ENCODE measurements at places on chromosomes 3 and 15.

DNA sequence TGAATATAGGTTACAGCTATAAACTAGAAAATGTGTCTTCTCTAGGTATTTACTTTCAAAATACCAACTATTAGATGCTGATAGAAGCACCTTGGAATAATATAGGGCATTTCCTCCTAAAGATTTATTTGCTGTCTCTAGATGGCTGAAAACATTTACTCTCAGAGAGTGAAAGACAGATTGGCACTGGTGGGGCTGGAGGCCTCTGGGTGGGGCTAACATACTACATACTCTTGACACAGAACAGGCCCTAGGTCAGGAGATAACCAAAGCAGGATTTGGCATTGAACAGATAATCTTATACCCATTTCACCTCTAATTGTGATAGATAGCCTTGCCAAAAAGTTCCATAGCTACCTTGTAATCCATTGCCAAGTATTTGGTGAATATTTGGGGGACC lies 253.3 kb upstream of the TBC1D5 start:
- no peak for DNase-seq

DNA sequence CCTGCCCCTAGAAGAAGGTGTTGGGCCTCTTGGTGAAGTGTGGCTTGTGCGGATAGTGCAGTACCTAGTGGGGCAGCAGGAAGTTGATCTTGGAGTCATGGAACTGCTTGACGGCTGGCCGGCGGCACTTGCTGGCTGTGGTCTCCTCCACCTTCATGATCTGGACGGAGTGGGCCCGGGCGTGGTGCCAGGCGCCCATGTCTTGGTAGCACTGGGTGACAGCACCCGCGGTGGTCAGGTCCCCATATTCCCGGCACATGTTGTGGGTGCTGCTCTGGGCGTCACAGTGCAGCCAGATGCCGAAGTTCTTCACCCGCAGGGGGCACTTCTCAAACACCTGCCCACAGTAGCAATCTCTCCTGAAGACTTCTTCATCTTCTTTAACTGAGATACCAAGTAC lies 30.7 kb downstream of the EXOG start:
- no peak for DNase-seq

GRCh38 chr3:15556512-15556911 lies 35.0 kb upstream of the COLQ start:
- no peak for DNase-seq

DNA sequence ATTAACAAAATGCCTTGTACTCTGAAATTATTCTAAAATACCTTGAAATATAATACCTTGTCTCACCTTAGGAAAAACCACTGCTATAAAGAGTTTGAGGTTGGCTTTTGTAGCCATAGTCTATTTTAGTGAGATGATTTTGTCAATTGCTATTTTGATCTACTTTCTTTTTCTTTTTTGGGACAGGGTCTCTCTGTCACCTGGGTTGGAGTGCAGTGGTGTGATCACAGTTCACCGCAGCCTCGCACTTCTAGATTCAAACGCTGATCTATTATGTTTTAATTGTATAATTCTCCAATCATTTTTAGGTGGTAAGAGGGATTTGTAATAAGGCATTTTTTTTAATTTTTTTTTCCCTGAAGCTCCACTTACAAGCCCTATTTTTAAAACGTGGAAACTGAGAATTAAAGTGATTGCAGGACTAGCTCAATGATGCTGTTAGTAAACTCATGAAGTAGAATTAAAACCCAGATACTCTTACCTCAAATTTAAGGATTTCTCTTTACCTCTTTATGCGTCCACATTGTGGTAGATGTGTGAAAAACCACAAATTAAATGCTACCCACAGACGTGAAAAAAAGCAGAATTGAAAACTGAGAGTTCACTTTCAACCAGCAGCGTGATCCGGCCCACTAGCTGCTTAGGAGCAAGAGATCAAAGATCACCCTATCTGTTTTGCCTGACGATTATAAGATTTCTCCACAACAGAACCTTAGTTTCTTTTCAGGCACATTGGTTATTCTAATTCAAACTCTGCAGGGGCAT lies 384.2 kb downstream of the CGGBP1 start:
- no peak for DNase-seq

DNA sequence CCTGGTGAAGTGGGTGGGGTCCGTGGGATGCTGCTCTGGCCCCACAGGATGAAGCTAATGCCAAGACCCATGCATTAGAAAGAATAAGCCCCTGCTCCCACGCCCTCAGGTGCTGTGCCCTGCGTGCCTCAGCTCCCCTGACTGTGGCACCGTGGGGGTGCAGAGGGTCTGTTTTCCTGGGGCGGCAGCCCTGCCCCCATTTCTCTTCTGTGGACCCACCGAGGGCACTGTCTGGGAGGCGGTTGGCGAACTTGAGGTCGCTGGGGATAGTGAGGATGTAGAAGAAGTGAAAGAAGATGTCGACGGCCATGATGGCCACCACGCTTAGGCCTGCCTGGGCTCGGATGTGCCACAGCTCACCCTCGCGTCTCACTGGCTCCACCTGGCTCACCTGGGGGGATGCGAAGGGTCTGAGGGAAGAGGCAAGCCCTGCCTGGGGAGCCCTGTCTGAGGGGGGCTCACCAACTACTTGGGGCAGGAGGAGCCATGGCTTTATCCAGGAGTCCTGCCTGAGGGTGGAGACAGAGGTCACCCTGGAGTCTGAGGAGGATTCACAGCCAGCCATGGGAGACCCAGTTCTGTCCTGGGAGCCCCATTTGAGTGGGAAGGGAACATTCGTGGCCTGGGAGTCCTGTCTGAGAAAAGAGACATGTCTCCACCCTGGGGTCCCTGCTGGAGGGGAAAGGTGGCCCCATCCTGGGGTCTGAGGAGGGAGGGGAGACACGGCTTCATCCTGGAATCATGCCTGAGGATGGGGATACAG lies 5.1 kb downstream of the HHATL start:
- no peak for DNase-seq

- no peak for DNase-seq
Observed at GRCh38 chr3:29284497-29284896, 3.6 kb downstream of the RBMS3 start.

GRCh38 chr3:52245322-52246263 lies at the start of gene PPM1M:
Gene PPM1M, plus strand, starts transcription at chr3:52245759. Its CDS starts 66 bp downstream, at chr3:52245825.
- DNase-seq = no peak

GRCh38 chr3:111070772-111071256 lies 802 bp upstream of the NECTIN3 start:
- no peak for DNase-seq

DNA sequence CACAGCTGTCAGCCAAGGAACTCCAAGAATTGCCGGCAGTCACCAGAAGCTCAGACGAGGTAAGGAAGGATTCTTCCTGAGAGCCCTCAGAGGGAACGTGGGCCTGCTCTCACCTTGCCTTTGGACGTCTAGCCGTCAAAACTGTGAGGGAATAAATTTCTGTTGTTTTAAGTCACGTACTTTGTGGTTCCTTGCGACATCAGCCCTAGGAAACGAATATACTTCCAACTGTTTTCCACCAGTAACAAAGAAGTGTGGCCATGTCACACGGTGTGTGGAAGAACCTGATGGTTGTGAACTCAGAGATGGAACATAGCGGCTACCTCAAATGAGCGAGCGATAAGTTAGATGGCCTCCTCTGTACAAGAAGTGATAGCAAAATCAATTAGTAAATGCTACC lies 41.0 kb upstream of the B3GNT5 start:
- DNase-seq = no peak

- DNase-seq = no peak
Observed at GRCh38 chr3:113211330-113212149, at the start of gene BOC. Gene BOC, plus strand, starts transcription at chr3:113211557. Its CDS starts 38,246 bp downstream, at chr3:113249803.

DNA sequence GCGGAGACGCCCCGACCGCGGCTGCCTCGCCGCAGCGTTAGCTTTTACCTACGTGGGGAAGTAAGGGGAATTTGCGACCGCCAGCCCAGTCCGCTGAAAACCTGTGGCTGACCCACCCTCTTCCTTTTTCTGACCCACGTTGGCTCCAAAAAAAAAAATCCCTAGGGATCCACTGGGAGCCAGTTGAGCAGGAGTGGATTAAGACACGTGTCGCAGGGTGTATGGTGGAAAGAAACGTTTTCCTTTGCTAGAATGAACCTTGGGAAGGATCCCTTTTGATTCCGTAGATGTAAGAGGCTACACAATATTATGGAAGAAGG lies 575 bp upstream of the PCYT1A start:
- DNase-seq = no peak

DNA sequence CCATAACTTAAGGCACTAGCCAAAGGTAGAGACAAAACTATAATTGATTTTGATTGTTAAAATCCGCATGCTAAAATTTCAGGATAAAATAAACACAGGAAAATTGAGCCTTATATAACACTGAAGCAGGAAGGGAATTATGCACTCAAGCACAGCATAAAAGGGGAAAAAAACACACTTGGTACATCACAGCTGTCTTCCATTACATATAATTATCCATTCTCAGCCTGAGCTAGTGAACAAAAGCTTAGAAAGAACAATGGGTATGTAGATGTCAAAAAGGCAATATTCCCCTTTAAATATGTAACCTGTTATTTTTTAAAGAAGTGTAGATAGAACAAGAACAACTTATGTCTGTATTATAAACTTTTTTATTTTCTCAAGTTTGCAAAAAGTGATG lies 899.2 kb downstream of the ROBO1 start:
- no peak for DNase-seq

DNA sequence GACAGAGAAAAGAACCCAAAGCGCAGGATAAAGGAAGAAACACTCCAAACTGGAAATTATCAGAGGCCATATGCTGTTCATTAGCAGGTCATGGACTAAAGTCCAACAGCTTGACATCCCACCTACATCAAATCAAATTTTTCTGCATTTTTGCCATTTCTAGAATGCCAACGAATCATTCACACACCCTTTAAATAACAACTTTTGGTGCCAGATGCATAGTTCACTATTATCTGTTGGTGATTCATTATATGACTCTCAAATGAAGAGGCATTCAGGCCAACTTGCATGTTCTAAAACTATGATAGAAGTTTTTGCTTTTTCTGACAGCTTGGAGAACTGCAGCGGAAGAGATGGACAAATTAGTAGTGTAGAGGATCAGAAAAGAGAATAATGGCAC lies 529.8 kb upstream of the NAALADL2 start:
- no peak for DNase-seq

DNA sequence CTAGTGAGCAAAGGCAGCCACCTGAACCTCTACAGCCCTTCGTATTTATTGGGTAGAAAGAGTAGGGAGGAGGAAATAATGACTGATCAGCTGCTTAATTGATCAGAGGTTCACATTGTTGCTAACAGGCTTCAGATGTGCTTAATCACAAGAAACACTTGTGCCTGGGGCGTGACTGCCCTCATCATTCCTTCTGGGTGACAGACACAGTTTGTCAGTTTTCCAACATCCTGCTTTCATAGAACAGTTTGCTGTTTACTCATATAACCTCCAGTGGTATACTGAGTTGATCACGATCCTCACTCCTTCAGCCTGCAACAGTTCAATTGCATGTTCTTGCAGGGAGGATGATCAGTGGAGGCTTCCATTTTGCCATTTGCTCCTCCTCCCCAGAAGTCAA lies 13.6 kb upstream of the CASR start:
- DNase-seq = no peak

DNA sequence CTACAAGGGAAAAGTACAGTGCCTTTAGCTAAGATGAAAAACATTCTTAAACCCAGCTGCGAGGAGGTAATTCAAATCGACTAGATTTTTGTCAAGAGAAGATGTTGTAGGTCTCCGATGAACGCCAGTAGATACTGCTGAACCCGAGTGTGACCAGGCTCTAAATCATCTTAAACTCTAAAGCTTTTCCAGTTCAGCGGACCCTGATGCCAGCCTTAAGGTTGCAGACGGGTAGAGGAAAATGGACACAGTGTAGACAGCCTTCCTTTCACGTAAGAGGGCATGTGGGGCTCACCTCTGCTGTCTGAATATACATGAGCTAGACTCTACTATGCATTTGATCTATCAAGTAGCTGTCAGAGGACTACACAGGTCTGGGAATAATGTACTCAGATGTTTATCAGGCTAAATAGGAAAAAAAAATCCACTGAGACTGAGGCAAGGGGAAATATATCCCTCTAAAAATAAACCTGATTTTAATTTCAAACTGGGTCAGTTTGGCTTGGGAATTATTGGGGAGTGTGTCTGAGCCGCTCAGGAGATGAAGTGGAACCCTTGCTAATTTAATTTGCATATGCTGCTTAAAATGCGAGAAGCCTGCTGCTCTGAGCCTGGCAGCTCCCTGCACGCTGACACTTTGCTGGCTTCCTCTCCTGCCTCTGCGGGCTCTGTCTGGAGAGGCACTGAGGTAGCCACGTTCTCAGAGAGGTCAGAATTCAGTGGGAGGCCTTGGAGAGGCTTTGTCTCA lies 151.9 kb downstream of the CADPS start:
- no peak for DNase-seq

GRCh38 chr3:48501196-48501595 lies 2.8 kb downstream of the SHISA5 start:
- no peak for DNase-seq

GRCh38 chr3:179695672-179696313 lies 43.0 kb downstream of the USP13 start:
- no peak for DNase-seq

DNA sequence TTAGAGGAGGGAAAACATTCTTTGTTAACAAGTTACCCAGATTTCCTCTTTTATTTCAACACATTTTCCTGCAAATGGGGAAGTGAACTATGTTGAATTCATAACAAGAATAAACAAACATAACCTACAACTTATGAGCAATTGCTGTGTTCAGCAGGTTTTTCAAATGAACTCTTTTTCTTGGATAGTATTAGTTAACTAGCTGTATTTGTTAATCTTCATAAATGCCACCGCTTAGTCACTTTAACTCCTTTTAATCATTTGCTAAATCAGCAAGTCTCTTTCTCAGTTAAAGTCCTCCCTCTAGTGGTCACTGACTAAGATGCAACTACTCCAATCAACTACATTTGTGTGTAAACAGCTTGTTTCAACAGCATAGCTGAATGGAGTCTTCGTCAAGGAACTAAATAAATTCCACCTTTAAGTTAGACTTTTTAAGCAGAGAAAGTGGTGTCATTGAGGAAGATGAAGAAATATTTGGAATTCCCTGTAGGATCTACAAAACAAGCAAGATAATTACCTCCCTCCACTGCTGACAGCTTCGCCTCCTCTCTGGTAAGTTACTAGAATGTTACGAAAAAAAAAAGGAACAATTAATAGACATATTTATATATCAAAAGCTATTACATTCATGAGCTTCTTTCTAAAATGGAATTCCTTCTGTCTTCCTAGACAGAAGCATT lies 1122.0 kb downstream of the ROBO1 start:
- DNase-seq = no peak

GRCh38 chr3:137294839-137295238 lies 337.1 kb downstream of the IL20RB start:
- no peak for DNase-seq

All from stimulated activated CD8-positive, alpha-beta memory T cell treated with anti-CD3 and anti-CD28 coated beads, Interleukin-4, amount 100 ng/mL, for 4 hours (primary cell).